ENCODE measurements at places on chromosomes 5 and 9. TPM values are rescaled to one million over a fixed set of nuclear protein-coding genes. Genes with fewer than 3 reads are reported as not detected.

DNA sequence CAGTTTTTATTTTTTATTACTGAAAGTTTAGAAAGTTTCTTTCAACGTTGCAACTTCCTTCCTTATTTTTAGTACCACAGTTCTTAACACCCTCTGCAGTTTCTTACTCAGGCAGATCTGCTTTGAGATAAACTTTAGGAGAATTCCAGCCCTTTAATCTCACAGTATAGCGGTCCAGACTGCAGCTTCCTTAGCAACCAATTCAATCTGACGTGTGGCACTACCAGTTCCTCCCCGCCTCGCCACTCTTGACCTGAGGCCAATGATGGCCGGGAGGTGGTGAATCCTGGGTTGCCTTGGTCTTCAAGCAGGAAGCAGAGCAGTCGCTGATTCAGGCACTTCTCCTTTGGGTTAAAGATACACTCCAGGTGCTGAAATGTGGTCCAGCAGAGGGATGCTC lies 334.3 kb upstream of the TRPC7 start:
- H3K36me3 ChIP-seq = no peaks in the 10 kb centered on the region
- no peak overlapping the region for H3K4me3 ChIP-seq
- no peaks in the 10 kb centered on the region for H3K4me1 ChIP-seq
- H3K27me3 ChIP-seq = no peaks in the 10 kb centered on the region
- H3K27ac ChIP-seq = no peak overlapping the region

DNA sequence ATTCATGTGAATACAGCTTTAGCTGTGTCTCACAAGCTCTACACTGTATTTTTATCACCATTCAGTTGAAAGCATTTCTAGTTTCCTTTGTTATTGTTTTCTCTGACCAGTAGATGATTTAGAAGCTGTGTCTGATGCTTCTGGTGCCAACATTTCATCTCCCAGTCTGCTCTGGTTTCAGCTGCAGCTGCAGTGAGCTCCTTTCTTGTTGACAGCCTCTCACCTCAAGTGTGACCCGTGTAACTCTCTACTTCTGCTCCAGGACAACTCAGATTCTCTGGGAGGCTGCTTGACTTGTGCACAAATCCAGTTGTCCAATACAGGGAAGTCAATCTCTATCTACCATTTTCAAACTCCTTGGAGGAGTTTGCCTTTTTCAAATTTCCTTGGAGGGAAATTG lies 504.8 kb downstream of the DIRAS2 start:
- H3K27ac ChIP-seq = no peak overlapping the region
- H3K4me1 ChIP-seq = no peaks in the 10 kb centered on the region
- H3K27me3 ChIP-seq = peaks cover 10% of the 10 kb centered on the region
- H3K4me3 ChIP-seq = no peak overlapping the region
- no peak for DNase-seq

DNA sequence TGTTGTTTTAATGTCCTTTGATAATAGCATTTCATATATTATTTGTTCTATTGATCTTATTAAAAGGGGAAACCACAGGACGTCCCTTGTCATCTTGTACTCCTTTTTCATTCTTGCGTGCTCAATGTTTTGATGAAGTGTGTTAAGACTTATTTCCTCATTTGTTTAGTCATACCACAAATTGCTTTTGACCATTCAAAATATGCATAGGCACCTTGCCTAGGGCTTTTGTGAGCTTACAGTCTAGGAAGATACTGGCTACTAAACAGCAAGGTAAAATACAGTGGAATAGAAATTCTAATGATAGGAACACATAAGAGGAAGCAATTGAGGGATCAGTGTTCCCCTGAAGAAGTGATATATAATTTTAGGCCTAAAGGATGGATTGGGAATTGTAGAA lies 190.3 kb downstream of the WDR70 start:
- no peak overlapping the region for H3K4me3 ChIP-seq
- H3K27me3 ChIP-seq = no peaks in the 10 kb centered on the region
- H3K27ac ChIP-seq = no peak overlapping the region
- no peaks in the 10 kb centered on the region for H3K36me3 ChIP-seq
- DNase-seq = no peak

DNA sequence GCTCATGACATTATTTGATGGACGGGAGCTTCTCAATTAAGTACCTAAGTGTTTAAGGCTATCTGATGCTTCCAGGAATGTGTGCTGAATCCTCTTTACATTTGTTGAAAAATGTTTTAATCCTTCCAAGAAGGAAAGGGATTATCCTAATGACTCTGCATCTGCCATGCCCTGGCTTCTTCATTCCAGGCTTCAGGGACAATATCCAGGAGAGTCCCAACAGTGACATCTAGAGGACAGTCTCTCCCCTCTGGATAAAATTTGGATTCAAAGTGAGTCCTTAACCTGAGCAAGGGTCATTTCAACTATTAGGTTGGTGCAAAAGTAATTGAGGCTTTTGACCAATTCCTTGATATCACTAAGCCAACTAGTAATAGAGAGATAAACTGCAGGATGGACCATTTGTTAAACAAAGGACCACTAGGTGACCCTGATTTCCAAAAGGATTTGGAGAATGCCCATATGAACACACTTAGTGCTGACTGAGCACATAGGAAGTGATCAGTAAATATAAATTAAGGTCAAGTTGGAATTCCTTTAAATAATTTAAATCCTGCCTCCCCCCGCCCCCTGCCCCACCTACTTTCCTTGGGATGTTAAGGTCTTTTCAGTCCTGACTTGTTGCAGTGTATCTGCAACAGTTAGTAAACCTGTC lies 19.1 kb downstream of the TNFSF8 start:
- peak; percentile 68 for DNase-seq
- H3K4me3 ChIP-seq = no peak overlapping the region
- H3K27me3 ChIP-seq = no peaks in the 10 kb centered on the region
- H3K27ac ChIP-seq = no peak overlapping the region
- no peaks in the 10 kb centered on the region for H3K36me3 ChIP-seq
- H3K4me1 ChIP-seq = peaks cover 11% of the 10 kb centered on the region

GRCh38 chr5:141855265-141856036 lies 22.8 kb downstream of the PCDH1 start:
- no peaks in the 10 kb centered on the region for H3K36me3 ChIP-seq
- H3K4me1 ChIP-seq = no peaks in the 10 kb centered on the region
- no peaks in the 10 kb centered on the region for H3K27me3 ChIP-seq
- DNase-seq = no peak

DNA sequence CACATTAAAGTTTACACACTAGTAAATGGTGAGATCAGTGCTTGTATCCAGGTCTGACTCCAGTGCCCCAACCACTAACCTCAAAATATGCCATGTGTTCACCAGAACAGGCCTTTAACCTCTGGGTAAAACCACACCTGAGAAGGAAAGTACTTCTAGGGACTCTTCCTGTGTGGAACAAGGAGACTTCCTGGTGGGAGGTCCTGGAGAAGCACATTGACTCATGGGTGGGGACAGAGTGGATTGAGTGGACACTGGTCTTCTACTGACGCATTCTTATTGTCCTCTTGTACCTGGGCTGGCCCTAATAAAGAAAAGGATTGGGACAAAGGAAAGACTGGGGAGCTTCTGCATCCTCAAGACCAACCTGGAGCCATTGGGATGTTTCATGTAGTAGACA lies 43.4 kb downstream of the ANGPTL2 start:
- H3K4me1 ChIP-seq = no peaks in the 10 kb centered on the region
- DNase-seq = no peak
- H3K36me3 ChIP-seq = no peaks in the 10 kb centered on the region
- no peak overlapping the region for H3K4me3 ChIP-seq

FOXD1 gene
- 0.33 TPM for total RNA-seq

BHMT2 gene
- total RNA-seq = not detected

GABRA1 gene
- total RNA-seq = 0.16 TPM

LRRTM2 gene
- 0.16 TPM for total RNA-seq

Measured in hepatocyte (in vitro differentiated cells).